ENCODE measurements at places on chromosomes 3 and 15.

GRCh38 chr3:42795621-42796181 lies 8.6 kb downstream of the HIGD1A start:
- no peak for DNase-seq

DNA sequence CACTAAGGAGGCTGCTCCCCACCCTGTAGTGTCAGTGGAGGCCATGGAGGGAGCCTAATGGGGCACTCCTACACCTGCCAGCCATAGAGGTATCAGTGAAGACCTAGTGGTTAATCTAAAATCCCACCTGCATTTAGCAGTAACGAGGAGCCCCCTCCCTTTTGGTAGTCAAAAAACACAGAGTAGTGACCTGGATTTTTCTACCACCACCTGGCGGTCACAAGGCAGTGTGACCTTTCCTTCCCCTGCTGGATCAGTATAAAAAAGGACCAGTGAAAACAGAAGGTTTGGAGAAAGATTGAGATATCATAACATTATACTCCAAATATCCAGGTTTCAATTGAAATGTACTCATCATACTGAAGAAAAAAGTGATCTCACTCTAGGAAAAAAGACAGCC lies 241.2 kb downstream of the PYDC2 start:
- no peak for DNase-seq

DNA sequence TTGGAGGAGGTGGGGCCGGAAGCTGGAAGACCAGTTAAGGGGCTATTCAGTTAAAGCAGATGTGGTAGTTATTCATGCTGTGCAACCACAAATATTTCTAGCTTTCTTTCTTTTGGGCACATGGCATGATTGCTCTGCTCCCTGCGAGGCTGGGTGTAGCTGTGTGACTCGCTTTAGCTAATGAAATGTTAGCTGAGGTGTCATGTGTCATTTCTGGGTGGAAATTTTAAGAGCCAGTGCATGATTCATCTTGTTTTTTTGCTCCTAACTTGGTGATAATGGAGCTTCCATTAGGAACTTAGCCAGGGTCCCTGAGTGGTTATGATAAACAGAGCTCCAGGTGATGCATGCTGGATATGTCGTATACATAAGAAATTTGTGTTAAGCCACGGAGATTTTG lies 300.6 kb downstream of the SATB1 start:
- DNase-seq: no peak

- no peak for DNase-seq
Observed at GRCh38 chr3:123605789-123606234, 21.0 kb upstream of the HACD2 start.

- no peak for DNase-seq
Observed at GRCh38 chr3:128294999-128295468, 141.8 kb downstream of the EEFSEC start.

GRCh38 chr3:117427081-117427480 lies 717.5 kb downstream of the TUSC7 start:
- DNase-seq: no peak

DNA sequence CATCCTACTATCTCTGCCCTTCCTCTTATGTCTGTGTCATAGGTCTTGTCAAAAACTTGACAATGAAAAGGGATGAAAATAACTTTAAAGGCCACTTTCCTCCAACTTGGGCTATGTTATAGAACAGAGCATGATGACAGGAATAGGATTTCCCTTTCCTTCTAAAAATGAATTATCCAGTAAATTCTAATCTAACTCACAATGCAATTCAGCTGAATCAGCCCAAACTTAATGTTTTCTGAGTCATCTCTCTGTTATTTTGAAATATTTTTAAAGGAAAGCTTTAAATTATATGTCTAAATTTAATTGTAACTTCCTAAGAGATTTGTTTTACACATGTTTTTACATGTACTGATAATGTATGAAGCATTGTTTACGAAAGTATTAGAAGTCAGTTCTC lies 258.5 kb downstream of the BBX start:
- no peak for DNase-seq

GRCh38 chr3:100873611-100874010 lies 119.6 kb downstream of the ABI3BP start:
- DNase-seq: no peak

- DNase-seq: no peak
Observed at GRCh38 chr3:185797993-185798830, 26.6 kb downstream of the IGF2BP2 start.

- DNase-seq: no peak
Observed at GRCh38 chr3:124634210-124635168, 95.8 kb upstream of the UMPS start.

DNA sequence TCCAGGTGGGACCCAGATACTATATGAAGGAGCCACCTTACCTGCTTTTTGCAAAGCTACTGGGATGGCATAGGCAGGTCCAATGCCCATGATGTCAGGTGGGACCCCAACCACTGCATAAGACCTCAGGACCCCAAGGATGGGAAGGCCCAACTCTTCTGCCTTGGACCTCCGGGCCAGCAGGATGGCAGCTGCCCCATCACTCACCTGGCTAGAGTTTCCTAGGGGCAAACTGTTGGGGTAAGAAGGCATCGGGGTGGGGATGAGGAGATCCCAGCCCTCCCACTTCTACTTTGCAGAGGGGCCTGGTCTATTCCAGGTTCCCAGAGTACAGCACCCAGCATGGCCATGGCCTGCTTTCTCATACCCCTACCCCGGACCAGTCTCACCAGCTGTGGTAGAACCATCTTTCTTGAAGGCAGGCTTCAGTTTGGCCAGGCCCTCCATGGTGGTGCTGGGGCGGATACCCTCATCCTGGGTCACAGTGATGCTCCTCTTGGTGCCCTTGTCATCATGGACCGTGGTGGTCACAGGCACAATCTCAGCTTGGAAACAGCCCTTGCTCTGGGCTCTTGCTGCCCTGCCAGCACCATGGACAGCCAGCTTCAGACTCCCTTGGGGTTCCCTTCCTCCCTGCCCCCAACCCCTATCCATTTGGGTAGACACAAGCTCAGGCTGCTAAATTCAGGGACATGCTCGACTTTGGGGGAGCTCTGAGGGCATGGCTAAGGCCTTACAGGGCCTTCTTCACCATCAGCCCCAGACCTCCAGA lies 10.6 kb downstream of the ACAA1 start:
- no peak for DNase-seq

GRCh38 chr3:44050101-44050500 lies 191.6 kb upstream of the TOPAZ1 start:
- DNase-seq: no peak

- no peak for DNase-seq
Observed at GRCh38 chr3:112391648-112392047, 58.7 kb downstream of the CD200 start.

DNA sequence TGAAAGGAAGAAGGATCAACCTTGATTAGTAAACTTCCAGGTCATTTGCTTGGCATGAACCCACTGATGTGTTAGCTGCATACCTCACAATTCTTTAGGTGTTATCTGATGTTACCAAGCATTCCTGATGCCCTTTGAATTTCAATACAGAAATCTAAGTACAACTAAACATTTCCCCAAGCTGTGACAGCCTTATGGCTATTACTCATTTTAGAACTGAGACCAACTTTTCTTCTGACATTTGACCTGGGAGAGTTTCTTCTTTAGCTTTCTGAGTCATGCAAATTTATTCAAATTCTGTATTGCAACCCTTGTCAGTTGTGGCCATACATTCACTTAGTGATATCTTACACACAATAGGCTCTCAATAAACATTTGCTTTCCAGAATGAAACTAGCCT lies 124.3 kb downstream of the TIGIT start:
- DNase-seq: no peak

GRCh38 chr15:81357180-81357686 lies 16.8 kb downstream of the TMC3 start:
- no peak for DNase-seq

DNA sequence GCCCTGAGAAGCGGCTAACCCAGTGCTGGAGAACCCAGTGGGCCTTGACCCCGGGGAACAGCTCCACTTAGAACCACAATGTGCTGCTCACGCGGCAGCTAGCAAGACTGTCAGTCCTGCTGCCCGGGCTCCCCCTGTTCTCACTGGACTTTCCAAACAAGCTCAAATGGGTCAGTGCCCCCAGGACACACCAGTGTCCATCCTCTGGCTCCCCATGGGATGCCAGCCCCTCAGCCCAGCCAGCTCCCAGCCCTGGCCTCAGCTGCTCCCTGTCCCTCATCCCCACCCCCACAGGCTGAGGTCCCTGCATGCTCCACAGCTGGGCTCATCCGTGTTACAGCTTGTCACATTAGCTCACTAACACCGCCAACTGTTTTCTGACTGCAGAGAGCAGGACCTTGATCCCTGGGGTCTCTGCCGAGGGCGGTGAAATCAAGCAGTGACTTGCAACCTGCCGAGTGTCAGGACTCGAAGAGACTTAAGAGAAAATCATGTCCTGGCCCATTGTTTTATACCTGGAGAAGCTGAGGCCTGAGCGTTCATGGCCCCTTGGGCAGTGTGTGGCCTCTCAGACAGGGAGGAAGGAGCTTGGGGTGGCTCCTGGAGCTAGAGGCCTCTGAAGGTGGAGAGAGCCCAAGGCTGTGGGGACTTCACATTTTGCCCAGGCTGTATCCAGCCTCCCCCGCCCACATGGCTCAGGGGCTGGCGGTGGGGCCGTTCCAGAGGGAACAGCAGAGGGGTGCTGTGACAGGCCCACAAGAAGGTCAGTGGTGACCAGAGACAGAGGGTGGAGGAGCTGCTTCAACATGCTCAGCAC lies 157.5 kb downstream of the MEGF11 start:
- DNase-seq: no peak

DNA sequence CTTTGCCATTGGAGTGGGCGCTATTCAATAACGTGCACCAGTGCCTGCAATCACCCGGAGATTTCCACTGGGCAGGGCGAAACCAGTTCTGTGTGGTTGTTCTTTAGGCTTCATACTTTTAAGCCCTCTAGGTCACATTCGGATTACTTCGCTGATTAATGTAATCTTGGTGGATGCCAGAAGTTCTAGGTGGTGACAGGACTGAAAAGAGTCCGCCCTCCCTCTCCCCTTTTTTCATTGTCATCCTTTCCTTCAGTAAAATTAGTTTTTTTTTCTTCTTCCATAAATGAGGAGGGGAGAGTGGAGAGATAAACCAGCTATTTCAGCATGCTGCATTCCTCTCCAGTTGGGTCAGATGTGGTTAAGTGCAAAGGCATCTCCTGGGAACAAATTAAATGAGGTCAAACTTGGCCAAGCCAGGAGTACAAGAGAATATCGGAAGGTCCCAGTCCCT lies 2.3 kb upstream of the SLC2A2 start:
- no peak for DNase-seq

DNA sequence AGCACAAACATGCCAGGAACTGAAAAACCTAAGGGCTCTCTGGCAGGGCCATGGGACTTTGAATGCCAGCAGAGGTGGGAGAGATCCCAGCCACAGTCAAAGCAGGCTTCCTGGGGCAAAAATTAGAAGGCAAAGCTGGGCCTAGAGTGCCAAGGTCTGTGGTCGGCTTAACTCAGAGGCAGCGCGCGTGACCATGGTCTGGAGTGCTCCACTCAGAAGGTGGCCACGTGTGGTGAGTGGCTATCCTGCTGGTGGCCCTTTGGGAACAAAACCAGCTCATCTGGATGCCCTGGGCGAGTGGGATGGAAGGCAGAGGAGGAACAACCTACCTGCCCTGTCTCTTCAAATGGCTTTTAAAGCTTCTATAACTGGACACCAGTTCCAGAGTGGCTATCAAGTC lies 63.1 kb downstream of the OXNAD1 start:
- no peak for DNase-seq

DNA sequence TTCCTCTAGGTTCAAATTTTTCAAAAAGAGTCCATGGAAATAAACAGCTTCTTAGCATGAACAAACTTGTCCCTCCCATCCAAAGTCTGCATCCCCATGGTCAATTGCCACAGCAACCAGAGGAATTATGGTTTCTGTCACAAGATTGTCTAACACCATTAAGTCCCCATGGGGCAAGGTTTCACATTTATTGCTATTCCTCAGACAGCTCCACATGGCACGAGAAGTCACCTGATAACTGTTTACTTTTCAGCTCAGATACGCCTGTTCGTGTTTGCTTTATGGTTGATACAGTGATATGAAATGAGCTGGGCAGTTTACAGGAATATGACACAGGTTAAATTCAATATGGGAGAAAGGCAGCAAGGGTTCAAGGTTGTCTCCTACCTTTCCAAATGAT lies 37.9 kb upstream of the MUC13 start:
- DNase-seq: no peak

- DNase-seq: no peak
Observed at GRCh38 chr3:197028728-197029510, 698 bp downstream of the MELTF start.

GRCh38 chr3:177602601-177603147 lies 405.4 kb upstream of the TBL1XR1 start:
- no peak for DNase-seq

Measured in stimulated activated CD8-positive, alpha-beta memory T cell treated with anti-CD3 and anti-CD28 coated beads, Interleukin-2, amount 100 ng/mL, for 1 hour (primary cell).